ENCODE measurements at places on chromosomes 11 and 22. TPM values are rescaled to one million over a fixed set of nuclear protein-coding genes. Genes with fewer than 3 reads are reported as not detected.

DNA sequence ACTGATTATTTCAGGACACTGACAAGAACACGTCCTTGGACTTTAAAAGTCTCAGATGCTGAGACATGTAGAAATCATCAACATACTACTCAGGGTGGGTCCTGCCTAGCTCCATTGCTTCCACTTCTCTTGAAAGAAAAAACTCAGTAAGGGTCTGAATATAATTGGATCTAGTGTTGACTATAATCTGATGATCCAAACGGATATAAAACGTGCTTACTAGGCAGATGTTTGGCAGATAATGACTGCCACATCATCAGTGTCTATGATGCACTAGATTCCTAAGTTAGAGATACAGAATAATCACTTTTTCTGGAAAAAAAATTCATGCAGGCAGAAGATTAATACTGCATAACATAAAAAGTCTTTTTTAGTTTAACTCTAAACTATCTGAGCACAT is 21.6 kb downstream of the GUCY1A2 start:
- no peaks in the 10 kb centered on the region for H3K27me3 ChIP-seq
- no peak overlapping the region for H3K27ac ChIP-seq
- H3K4me3 ChIP-seq: no peak overlapping the region
- DNase-seq: no peak

GRCh38 chr22:40684728-40685127 is 5.4 kb downstream of the MCHR1 start:
- H3K27me3 ChIP-seq: peaks cover 6% of the 10 kb centered on the region
- H3K36me3 ChIP-seq: no peaks in the 10 kb centered on the region
- H3K4me3 ChIP-seq: no peak overlapping the region

SLC6A5 gene
- total RNA-seq: not detected

DNA sequence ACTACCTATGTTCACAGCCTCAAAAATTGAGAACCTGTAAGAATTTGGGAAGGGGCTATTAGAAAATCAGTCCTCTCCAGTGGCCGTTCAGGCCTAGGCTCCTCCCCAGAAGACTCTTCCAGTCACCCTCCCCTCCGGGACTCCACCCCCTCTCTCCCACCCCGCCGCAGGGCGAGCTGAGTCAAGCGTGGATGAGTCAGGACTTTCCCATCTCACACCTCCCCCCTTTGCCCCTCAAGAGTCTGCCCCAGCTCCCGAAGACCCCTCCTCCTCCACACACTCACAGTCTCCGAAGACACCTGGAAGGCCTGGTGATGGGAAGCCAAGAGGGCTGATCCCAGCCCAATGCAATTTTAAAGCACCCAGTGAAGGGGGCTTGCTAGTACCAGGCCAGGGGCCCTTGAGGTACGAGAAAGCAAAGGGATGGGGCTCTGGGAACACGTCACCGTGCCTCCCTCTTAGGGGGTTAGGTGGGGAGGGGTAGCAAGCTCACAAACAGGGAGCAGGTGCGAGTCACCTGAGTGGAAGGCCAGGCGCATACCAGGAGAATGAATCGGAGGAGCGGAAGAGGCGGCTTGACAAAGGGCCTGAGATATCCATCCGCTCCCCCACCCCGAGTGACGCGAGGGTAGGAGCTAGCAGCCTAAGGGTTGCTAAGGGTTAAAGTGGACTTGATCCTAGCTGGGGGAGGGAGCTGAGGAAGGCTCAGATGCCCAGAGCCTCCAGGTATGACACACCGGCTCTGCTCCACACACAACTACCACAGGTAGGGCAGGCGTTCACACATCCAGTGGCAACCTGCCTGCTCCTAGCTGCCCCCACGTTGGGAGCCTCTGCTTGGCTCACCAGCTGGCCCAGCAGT is 13.6 kb downstream of the BCL9L start:
- no peaks in the 10 kb centered on the region for H3K27me3 ChIP-seq
- no peaks in the 10 kb centered on the region for H3K36me3 ChIP-seq
- H3K4me3 ChIP-seq: no peak overlapping the region
- peak overlapping the region; percentile 87 for H3K27ac ChIP-seq
- H3K4me1 ChIP-seq: peaks cover 73% of the 10 kb centered on the region

CLCF1 gene
- 44.6 TPM for total RNA-seq

DNA sequence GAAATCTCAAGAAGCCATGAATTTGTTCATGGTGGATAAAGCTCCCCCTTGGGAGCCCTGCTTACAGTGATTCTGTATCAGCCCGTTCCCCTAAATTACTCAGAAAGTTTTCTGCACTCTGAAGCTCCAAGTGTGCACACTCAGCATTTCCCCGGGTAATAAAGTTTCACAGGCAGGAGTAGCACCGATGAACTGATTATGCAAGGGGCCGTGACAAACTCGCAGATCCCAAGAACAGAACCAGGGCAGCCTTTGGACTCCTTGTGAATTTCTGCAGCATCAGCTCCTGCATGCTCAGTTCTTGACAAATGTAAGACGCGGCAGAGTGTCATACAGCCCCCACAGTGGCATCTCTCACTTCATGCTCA is 73.5 kb downstream of the COMMD9 start:
- no peak overlapping the region for H3K4me3 ChIP-seq
- H3K4me1 ChIP-seq: no peaks in the 10 kb centered on the region
- no peaks in the 10 kb centered on the region for H3K36me3 ChIP-seq
- DNase-seq: no peak
- no peak overlapping the region for H3K27ac ChIP-seq
- H3K27me3 ChIP-seq: no peaks in the 10 kb centered on the region

Data from B cell (primary cell).